ENCODE measurements at places on chromosomes 2 and 18.

DNA sequence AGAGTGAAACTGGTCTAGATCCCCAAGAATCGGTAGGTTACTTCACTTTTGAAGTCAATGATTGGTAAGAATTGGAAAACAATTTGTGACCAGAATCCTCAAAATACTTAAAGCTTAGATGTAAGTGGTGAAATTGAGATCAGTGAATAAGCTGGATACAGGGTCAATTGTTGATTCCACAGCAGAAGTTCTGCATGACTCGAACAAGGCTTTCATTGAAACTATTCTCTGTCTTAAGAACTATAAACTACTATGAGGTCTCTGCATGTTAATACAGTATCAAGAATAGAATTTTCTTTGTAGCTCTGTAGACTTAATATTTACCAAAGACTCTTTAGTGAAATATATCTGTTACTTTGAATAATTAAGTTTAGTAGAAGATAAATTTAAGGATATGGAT is 324.2 kb upstream of the FIGN start:
- DNase-seq, result no peak

DNA sequence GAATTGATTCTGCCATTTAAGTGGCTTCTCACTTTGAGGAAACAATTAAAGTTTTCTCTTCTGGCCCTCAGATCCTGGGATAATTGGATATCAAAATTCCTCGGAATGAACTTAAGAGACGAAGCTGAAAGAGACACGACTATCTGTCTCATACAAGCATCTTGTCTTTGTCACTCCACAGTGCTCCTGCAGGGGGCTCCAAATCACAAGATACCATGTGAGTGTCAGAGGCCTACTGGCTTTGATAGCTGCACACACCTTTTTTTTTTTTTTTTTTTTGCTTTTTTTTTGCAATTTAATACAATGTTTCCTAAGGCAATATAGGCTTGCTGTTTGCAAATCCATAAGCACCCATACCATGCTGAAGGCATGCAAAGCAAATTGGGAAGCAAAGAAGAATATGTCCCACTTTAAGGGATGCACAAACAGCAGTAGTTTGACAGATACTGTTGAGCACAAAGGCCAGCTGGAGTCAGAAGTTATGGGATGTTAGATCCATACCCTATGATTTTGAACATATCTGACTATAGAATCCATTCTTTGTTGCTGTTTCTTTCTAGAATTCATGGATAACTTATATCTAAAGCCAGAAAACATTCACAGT is 109.0 kb upstream of the CBLN2 start:
- DNase-seq, result peak; percentile 44

- no peak for DNase-seq
These were observed 32.1 kb downstream of the MRPL44 start for GRCh38 chr2:223989206-223989855.

GRCh38 chr2:112699984-112700667 is 20.7 kb upstream of the NT5DC4 start:
- no peak for DNase-seq

DNA sequence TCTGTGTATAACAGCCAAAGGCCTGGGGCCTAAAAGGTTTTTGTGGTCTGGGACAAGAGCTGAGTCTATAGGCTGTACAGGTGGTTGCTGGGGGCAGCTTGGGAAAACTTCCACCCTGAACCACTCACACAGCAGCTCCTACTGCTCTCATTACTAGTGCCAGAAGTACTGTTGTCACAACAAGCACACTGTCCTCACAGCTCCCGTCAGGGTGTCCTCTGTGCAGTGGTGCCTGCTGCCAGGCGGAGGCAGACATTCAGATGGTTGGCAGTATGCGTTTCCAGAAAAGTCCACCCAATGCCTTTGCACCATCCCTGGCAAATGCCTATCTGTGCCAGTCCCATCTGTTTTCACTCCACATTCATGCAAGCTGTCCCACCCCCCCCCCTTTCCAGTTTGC is 58.5 kb downstream of the EPAS1 start:
- no peak for DNase-seq

- no peak for DNase-seq
These were observed 3.2 kb downstream of the GATA6 start for GRCh38 chr18:22172594-22173049.

GRCh38 chr2:43032213-43033015 is 194.0 kb downstream of the ZFP36L2 start:
- DNase-seq, result no peak

GRCh38 chr2:1744151-1744445 is 217 bp downstream of the PXDN start:
- no peak for DNase-seq

DNA sequence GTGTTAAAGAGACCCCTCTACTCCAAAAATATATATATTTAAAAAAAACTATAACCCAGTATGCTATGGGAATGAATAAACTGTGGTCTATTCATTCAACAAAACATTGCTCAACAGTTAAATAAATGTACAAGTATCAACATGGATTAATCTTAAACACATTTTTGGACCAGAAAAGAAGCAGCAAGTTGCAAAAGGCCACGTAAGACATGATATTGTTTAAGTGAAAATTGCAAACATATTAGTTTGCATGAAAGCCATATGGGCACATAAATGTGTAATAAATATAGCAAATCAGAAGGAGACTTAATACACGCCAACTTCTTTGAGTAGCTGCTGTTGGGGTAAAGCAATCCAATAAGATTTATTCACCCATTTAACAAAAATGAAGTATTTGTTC is 321.5 kb downstream of the FBXO15 start:
- DNase-seq, result no peak

GRCh38 chr2:37616677-37617005 is 54.8 kb downstream of the CDC42EP3 start:
- DNase-seq, result no peak

DNA sequence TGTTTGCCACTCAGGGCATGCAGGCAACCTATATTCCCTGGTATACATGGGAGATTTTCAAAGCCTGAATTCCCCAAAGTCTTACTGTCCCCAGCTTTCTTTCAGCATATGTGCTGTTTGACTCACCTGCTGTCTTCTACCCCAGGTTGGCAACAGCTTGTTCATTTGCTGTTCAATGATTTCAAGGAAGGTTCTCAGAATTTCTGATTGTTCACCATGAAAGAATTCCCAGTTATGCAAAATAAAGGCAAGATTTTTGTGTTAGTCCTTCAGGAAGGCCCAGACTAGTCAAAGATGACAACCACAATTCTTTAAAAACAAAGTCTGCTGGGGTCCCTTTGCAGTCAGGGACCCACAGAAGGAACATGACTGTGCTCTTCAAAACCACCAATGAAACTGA is 1057.8 kb upstream of the CDH2 start:
- DNase-seq, result no peak

DNA sequence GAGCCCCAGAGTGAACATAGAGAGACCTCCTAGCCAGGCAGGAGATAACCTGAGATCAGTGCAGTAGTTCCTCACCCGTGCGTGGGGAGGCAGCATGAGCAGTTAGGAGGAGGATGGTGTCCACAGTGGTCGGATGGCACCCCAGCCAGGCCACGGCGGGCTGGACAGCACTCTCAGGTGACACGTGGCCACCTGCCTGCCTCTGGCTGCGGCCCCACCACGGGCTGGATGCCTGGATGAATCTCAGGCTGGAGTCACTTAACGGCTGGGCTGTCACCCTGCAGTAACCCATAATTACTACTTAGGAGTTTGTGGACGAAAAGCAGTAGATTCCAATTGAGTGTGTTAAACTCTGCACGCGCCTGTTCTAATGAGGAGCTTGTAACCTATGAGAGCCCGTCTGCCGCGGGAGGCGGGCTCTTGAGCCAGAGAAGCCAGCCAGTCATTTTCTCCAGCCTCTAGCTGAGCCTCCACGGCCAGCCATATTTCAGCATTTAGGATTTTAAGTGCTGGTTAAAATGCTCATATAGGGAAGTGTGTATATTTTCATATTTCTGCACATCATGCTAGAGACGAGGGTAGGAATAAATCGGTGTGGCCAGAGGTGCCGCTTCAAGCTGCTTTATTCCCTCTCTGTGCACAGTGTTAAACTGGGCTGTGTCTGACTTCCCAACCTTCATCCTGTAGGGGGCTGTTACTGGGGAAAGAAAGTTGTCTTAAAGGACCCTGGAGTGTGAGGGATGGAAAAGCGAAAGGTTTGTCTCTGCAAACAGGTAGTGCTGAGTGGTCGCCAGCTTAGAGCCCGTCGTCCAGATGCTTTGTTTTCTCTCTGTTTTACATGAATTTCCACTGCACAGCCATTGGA is 144.0 kb downstream of the GLI2 start:
- DNase-seq, result no peak

DNA sequence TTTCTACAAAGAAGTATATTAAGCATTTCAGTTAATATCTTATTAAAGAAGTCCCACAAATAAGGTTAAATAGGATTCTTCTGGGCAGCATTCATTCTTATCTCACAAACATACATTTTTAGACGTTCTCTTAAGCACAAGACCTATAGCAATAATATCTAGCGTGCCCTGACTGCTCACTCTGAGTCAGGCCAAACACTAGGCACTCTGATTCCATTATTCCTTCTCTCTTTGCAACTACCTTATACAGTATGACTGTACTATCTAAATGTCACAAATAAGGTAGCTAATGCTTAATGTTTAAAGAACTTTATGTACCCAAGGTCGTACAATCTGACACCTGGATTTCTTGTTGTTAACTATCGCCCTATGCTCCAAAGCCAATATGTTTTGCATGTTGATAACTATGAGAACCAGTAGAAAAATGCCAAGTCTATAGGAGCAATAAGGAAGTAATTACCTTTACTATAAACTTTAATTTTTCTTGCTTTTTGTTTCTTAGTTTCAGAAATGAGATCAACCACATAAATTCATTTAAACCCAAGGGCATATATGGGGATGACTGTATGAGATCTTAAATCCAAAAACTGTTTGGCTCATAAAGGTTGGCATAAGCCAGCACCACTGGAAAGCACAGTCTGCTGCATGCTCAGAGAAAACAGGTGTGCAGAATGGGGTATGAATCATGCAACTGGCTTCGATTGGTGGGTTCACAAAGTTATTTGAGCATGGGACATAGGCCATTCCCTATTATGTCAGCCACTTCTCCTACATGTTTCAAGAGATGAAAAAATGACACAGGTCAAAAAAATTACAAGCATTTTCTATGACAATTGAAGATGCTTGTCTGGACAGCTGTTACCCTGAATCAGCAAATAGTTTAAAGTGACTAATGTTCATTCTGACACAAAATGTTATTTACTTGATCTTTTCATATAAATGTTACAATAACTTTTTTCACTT is 352.0 kb downstream of the IRS1 start:
- no peak for DNase-seq

GRCh38 chr2:197969391-197969893 is 165.0 kb downstream of the PLCL1 start:
- no peak for DNase-seq

GRCh38 chr2:21123473-21124393 is at the start of gene TDRD15:
TSS of gene TDRD15 (plus strand) at chr2:21123968. CDS start at chr2:21137468, 13,500 bp downstream.
- no peak for DNase-seq

GRCh38 chr2:219650426-219651248 is 23.2 kb downstream of the SLC4A3 start:
- DNase-seq, result no peak

GRCh38 chr2:53424902-53425301 is 342.7 kb upstream of the CHAC2 start:
- no peak for DNase-seq

- DNase-seq, result no peak
These were observed 16.2 kb downstream of the ADRA2B start for GRCh38 chr2:96099861-96100798.

GRCh38 chr2:222468346-222468745 is 44.0 kb downstream of the SGPP2 start:
- DNase-seq, result no peak

DNA sequence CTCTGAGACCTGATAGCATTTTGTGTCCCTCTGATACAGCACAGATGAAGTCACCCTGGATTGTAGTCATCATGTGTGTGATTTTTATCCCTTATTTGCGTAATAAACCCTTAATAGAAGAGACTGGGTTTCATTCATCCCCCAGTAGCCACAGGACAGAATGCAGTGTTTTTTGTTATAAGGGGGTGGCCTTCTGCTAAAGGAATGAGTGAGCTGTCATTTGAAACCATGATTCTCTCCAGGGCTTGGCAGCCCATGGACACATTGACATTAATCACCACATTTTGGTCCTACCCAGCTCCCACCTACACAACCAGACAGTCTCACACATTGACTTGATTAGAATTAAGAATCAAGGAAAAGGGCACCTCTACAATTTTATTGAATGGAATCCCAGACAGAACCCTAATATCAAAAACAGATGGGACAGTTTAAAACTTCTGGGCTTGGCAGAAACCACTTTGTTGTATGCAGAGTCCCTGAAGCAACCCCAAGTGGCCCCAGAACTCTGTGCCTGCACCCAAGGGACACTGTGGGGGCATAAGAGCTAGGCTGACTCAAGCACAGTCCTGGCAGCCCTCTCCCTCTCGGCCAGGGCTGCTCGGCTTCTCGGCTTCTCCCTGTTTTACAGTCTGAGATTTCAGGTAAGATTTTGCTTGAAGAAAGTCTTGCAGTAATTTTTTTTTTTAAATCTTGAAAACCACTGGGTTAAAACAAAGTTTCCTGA is 254.0 kb upstream of the SLC14A2 start:
- no peak for DNase-seq

GRCh38 chr2:174659069-174659900 is 61.7 kb upstream of the WIPF1 start:
- peak; percentile 66 for DNase-seq

GRCh38 chr2:103506812-103507211 is 745.0 kb downstream of the TMEM182 start:
- no peak for DNase-seq

DNA sequence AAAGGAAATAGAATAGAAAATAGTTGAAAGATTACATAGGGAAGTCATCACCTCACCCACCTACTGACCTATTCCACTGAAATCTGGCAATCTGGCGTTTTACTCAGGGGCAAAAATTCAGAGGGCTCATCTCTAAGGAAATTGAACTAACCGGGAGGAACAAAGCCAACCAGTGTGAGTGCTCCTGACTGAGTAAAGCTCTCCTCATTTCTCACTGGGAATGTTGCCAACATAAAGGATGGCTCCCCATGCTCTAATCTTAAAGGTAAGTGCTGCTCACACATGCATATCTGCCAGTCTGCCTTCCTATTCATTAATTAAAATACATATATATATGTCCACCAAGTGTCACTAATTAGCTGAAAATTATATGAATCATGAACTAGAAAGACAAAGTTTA is 13.5 kb upstream of the DOK6 start:
- DNase-seq, result no peak

DNA sequence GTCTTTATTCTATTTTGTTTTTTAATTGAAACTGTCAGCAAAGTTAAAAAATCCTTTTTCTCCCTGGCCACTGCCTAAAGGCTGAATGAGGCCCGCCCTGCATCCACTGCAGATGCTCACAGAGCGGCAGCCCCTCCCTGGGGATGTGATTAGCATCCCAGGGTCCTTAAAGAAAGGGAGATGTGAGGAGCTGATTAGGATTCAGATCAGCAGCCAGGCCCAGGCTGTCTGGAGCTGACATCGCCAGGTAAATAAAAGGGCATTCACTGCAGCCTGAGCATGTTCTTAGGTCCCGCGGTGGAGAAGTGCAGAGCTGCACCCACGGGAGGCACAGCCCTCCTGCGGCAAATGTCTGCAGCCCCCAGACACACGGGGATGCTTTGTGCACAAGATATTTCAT is 83.8 kb downstream of the LONRF2 start:
- no peak for DNase-seq

- DNase-seq, result no peak
These were observed 4.5 kb downstream of the CRIM1 start for GRCh38 chr2:36360063-36360462.
